ENCODE measurements at places on chromosomes 6 and 20.

DNA sequence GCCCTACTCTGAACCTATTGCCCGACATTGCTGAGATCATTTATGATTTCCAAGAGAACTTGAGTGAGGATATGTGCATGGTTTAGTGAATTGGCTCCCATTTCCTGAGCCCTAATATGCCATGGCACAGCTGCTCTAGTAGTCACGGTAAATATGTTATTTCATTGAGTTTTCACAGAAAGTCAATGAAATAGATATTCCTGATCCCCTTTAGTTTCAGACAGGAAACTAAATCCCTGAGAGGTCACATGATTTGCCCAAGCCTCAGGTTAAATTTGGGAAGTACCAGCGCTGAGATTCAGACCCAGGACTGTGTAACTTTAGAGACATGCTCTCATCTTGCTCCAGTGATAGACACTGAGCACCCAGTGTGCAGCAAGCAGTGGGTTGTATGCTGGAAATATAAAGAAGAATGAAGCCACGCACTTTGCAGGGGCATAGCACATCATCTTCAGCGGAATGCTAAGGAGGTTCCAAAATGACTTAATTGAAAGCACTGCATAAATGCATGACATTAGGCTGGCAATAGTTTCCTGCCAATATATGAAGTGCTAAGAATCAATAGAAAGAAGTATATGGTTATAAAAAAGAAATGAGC is 70.6 kb downstream of the FARS2 start:
- no peak for DNase-seq

GRCh38 chr6:129191235-129191634 is 308.3 kb downstream of the LAMA2 start:
- no peak for DNase-seq

GRCh38 chr6:140264431-140264830 is 890.0 kb upstream of the CITED2 start:
- no peak for DNase-seq

DNA sequence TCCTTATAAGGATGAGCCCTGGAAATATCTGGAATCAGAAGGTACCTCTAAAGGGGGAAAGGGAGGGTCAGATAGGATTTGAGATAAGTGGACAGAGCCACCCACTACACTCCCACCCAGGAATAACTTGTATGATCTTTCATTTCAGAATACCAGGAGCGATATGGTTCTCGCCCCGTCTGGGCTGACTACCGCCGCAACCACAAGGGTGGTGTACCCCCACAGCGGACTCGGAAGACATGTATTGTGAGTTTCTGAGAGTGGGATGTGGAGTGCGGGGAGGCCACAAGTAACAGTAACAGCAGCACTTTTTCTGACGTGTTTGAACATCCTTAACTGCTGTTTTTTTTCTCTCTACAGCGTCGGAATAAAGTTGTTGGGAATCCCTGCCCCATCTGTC is 1.9 kb downstream of the MRPS18B start:
- DNase-seq, result no peak
